NCI-H1417 treated with DMSO at 0.1 percent for 48 hours (cell line): ENCODE measurements at places on chromosomes 13 and 19.

- no peak for DNase-seq
Measured at GRCh38 chr13:102599426-102600012, 2.7 kb downstream of the TPP2 start.

DNA sequence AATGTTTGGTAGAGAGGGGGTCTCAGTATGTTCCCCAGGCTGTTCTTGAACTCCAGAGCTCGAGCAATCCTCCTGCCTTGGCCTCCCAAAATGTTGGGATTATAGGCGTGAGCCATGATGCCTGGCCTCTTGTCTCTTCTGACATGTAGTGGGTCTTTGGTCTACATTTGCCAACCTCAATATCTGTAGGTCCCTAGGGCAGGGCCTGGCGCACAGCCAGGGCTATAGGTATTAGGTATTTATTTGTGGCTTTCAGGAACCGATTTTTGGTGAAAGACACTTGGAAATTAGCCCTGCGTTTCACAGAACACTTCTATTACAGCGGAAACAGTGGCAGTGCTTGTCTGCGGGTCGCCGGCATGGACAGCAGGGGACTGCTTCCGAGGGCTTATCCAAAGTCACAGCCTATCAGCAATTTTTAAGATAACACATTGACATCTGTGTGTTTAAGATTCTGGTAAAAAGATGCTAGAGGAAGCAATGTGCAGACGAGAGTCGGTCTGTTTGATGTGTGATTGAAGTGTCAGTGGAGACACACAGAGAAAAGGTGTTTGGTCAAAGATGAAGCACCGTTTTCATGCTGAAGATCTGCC lies 14.5 kb downstream of the ZNF536 start:
- no peak for DNase-seq

GRCh38 chr13:39586958-39587605 lies 15.9 kb downstream of the LHFPL6 start:
- no peak for DNase-seq

GRCh38 chr19:10353793-10354391 lies 14.5 kb upstream of the ICAM3 start:
- no peak for DNase-seq

- DNase-seq: no peak
Measured at GRCh38 chr13:90792335-90792734, 555.2 kb upstream of the MIR17HG start.

- DNase-seq: no peak
Measured at GRCh38 chr13:90742381-90742780, 605.1 kb upstream of the MIR17HG start.

GRCh38 chr13:40190641-40191100 lies 475.8 kb downstream of the FOXO1 start:
- no peak for DNase-seq

DNA sequence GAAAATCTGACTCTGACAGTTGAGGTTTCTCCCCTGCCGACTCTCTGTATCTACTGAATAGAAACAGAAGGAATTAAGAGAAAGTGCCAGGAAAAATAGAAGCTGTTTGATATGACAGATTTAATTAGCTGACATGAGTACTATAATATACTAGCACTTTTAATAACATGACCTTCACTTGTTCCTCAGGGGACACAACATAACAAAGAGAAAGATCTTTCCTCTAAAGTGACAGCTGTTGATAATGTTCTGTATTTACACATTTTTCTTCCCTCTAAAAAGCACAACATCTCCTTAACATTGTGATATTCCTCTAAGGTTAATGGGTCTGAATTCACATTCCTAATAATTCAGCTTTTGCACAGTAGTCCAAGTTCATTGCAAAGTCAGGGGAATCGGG lies 1136.0 kb downstream of the PCDH17 start:
- no peak for DNase-seq

- no peak for DNase-seq
Measured at GRCh38 chr19:4322942-4323665, 15.5 kb downstream of the STAP2 start.

DNA sequence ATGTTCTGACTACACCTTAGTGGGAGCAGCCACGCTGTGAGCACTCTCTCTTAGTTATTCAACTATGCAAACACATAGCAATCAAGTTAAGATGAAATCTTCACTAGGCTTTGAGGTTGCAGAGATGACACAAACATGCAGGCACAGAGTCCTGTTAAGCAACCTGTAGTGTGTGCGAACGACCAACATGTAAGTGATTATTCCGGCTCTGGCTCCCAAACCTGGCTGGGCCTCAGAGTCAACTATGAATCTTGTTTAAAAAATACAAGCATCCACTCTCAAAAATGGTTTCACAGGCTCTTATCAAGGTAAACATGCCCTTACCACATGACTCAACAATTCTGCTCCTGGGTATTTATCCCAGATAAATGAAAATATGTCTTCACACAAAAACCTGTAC lies 91.4 kb downstream of the IRS2 start:
- no peak for DNase-seq

DNA sequence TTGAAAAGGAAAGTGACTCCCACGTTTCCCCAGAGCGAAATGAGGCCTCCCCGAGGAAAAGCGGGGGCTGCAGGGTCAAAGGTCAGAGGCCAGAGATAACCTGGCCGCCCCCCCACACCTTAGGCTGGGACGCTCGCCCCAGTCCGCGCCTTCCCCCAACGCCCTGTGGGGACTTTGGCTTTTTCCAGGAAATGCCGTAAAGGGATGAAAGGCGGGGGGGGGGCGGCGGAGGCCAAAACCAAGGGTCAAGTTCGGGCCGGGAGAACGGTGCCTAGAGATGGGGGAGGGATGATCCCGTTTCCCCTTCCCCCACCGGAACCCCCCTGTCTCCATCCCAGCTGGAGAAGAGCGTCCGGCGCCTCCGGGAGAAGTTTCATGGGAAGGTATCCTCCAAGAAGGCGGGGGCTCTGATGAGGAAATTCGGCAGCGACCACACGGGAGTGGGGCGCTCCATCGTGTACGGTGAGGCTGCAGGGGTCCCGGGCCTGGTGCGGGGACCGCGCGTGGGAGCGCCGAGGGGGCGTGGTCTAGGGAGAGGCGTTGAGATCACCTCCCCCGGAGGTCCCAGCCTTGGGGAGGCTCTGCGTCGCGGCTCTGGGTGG lies 575 bp downstream of the SHFL start:
- no peak for DNase-seq

DNA sequence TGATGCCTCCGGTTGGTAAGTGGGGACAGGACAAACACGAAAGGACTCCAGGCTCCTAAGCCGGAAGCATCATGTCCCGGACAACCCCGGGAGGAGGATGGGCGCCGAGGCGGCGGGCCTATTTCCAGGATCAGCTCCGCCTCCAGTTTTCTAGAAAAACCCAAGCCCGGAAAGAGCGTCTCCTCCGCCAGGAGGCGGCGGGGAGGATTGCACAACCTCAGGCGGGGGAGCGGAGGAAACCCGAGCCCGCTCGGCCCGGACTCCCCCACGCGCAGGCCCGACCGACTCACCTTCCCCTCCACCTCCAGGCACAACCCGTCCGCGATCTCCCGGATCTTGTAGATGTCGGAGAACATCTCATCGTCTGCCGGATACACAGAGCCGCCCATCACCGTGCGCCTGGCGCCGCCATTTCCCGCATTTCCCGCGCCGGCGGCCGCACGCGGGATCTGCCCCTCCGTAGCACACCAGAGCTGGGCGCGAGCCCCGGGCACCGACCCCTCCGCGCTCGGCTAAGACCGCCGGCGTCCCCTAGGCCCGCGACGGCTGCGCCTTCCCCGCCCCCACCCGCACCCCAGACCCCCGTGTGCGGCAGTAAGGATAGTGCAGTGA lies 455 bp downstream of the TPT1 start:
- DNase-seq: no peak

GRCh38 chr19:52335768-52336116 lies 301 bp upstream of the ZNF610 start:
- no peak for DNase-seq

GRCh38 chr19:16398530-16399249 lies 73.1 kb downstream of the EPS15L1 start:
- DNase-seq: no peak

DNA sequence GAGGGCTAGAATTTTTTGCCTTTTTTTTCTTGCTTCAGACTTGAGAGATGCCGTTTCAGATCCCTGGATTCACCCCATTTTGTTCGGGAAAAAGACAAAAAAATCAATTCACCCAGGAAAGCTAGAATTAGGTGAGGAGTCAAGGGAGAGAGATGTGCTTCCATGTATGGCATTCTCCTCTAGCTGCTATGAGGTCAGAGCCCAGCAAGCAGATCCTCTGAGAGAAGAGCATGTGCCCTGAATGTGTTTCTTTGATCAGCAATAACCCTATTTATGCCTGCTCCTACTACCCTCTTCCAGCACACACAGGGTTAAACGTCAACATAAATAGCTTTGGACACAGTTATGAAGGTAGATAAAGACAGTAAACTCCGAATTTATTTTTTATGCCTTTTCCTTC lies 53.6 kb downstream of the NDFIP2 start:
- no peak for DNase-seq

DNA sequence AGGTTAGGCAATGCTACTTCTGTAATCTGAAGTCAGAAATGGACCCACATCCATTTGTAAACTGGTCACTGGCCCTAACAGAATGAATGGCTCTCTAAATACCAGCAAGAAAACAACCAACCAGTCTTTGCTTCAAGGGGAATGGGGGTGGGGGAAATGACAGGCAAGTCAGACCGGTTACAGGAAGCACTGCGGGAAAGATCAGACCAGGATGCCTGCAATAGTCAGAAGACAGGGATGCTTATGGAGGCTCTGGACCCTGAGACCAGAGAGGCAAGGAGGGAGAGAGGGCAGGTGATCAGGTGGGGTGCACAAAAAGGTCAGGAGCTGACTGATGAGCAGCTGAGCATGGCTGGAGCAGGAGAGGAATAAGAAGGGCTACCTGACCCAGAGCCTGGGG lies 13.1 kb downstream of the MED26 start:
- no peak for DNase-seq

- DNase-seq: no peak
Measured at GRCh38 chr19:40778706-40779284, 748 bp downstream of the RAB4B start.

- no peak for DNase-seq
Measured at GRCh38 chr19:478976-479375, 17.3 kb upstream of the MADCAM1 start.

DNA sequence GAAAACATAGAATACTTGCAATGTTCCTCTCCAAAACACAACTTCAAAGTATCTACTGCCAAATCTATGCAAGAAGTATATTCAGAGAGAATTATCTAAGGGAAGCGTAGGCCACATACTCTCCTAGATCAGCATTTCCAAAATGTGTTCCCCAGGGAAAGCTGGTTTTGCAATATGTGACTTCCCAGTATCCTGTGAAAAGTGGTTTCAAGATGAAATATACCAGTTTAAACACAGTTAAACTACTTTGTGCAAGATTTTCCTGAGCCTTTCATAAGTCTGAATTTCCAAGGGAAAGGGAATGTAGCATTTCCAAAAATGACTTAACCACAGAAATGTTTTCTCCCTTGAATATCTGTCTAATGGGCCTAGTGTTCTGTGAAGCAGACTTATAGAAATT lies 7.6 kb downstream of the STARD13 start:
- no peak for DNase-seq

DNA sequence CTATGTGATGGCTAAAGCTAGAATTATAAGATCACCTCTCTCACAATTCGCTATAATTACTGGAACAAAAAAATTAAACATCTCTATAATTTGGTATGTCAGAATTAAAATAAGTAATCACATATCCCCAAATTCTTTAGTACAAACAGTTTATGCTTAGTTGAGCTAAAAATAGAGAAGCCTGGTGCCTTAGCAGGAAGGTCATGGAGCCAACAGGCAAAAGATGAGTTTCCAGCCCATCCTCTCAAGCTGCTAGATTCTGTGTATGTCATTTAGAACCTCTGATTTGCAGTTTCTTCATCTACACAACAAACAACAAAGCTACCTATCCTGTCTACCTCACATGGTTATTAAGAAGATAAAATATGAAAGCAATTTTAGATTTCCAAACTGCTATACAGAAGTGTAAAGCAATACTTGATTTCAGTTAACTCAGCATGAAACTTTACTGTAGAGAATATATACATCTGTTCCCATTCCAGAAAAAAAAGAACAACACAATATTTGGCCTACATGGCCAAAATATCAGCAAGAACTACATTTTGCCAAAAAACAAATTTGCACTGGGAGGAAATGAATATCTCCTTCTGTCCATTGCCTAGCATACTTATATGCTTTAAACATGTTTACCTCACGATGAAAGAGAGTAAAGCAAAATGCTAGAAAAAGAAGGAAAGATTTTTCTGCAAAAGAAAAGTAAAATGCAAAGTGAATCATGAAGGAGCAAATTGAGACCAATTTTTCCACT lies 294.0 kb upstream of the MIR17HG start:
- DNase-seq: no peak

DNA sequence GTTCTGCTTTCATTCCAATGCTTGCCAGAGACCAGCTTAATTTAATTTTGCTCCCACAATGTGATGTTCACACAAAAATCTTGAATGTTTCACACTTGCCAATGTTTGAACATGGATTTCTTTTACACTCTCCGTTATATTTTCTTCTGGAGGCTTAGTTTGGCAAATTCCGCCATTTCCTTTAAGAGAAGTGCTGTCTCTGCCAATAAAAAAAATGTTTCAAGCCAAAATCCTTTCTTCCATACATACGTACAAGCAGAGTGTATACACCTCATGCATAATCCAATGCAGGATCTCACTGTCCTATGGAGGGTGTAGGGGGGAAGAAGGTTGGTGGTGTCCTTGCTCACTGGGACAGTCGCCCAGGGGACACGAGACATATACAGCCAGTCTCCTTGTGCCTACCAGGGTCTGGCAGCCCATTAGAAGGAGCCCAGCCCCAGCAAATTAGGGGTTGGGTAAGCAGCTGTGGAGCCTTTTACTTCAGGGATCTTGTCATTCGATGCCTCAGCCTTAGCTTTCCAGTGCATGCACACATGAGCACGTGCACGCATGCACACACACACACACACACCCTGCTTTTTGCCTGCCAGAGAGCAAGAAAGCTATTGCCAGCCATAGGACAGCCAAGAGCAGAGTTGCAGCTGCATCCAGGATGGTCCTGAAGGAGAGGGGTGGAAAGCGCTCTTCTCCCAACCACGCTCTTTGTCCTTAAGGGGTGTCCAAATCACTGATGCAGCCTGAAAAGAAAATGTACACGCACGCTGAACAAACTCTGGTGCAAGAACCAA lies 208.3 kb downstream of the FOXO1 start:
- no peak for DNase-seq

DNA sequence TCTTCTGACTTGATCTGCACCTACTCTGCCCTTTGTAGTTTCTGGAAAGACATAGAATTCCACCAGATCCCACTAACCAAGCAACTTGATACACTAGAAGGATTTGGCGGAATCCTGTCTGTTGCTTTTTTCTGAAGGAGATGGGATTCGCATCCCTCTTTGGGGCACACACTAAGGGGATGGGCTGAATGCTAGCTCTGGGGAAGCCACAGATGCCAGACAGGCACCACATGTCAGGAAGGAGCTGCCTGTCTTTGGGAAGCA lies 52.1 kb downstream of the SERP2 start:
- DNase-seq: no peak

GRCh38 chr19:47436712-47437401 lies 17.5 kb upstream of the MEIS3 start:
- DNase-seq: peak; percentile 58

GRCh38 chr19:28314756-28315155 lies 898.2 kb downstream of the UQCRFS1 start:
- no peak for DNase-seq

GRCh38 chr19:7787141-7787540 lies 24.1 kb downstream of the CLEC4M start:
- no peak for DNase-seq
